SJCRH30 (cell line): ENCODE measurements at places on chromosomes 12 and 14. TPM values are rescaled to one million over a fixed set of nuclear protein-coding genes. Genes with fewer than 3 reads are reported as not detected.
A peak's percentile ranks its signal among the peaks of the same experiment; 100 is the strongest.

GPR68 gene
- 0.18 TPM in 1 of 2 replicates, not detected in the other for total RNA-seq

DNA sequence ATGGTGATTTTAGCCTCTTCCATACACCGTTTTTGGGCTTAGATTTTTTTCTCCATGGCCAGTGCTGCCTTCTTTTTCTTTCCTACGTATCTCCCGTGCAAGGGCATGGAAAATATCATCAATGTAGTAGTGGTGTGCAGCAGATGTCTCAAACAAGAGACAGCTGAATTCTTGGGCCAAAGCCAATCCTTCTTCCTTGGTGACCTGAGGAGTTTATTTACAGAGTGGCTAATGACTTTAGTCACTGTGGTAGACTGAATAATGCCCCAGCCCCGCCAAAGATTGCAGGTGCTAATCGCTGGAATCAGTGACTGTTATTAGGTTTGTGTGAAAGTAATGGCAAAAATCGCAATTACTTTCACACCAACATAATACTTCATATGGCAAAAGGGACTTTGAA is 235.5 kb upstream of the NOS1 start:
- no peaks in the 10 kb centered on the region for H3K27me3 ChIP-seq
- H3K4me3 ChIP-seq, result no peak overlapping the region
- H3K4me1 ChIP-seq, result peaks cover 9% of the 10 kb centered on the region
- H3K36me3 ChIP-seq, result no peaks in the 10 kb centered on the region
- no peak overlapping the region for H3K27ac ChIP-seq
- DNase-seq, result peak; percentile 72

ACOT6 gene
- total RNA-seq, result not detected in 2 replicates

DNA sequence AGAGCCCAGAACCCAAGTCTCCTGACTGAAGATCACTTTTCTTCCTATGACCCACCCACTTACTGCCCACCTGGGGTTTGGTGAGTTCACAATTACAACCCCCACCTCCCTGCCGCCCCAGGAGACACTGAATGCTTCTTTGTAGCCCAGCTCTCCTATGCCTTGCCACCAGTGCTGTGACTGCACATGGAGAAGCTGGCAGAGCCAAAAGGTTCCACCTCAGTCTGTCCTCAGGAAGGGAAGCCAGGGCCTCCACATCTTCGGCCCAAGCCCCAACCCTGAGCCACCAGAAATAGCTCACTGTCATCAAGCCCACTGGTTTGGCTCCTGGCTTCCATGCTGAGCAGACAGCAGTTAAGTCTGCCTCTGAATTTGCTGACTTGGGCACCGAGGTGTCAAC is 25.6 kb downstream of the OTUB2 start:
- no peak for DNase-seq
- no peak overlapping the region for H3K4me3 ChIP-seq
- H3K36me3 ChIP-seq, result peaks cover 82% of the 10 kb centered on the region

DNA sequence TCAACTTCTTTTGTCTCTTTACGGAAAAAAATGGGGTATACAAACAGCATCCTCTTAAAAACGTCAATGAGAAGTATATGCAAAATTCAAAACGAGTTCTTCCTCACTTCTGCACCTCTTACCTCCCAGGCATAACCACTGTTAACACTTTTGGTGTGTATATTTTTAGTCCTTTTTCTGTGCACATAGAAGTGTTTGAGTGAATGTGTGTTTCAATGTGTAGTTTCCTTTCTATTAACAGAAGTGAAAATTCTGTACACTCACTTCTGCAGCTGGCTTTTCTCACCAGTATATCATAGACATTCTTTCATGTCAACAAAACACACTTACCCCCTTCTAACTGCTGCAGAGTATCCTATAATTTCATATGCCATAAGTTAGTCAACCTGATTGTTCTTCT is 5.4 kb downstream of the UBR7 start:
- H3K36me3 ChIP-seq, result peaks cover 32% of the 10 kb centered on the region
- no peaks in the 10 kb centered on the region for H3K27me3 ChIP-seq
- H3K4me1 ChIP-seq, result no peaks in the 10 kb centered on the region
- no peak overlapping the region for H3K4me3 ChIP-seq
- no peak for DNase-seq

DNA sequence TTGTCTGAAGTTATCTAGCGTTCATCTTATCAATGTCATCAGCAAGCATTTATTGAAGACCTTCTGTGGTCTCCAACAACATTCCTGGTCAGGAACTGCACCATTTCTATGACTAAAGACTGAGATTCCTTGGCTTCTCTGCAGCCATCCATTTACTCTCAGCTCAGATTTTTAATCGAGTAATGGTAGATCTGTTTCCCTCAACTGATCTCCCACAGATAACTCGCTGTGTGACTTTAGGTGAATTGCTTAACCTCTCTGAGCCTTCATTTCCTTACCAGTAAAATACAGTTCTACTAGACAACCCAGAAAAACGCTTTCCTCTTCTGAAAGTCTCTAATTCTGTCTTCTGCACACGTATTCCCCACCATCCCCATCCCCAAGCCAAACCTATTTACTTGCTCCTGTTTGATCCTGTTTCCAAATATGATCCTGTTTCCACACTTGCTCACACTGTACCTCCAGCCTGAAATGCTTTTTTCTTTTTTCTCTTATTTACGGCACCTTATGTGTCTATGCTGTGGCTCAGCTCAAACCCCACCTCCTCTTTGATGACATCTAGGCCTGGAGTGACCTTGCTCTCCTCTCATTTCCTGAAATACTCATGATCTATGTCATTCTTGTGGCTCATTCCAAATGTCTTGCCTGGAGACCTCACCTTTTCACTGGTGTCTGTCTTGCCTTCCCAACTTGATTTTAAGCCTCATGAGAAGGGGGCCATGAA is 21.8 kb downstream of the PLXNC1 start:
- H3K4me1 ChIP-seq, result 0 out of 2 replicates have a peak, but pooled peaks cover 5% of the 10 kb centered on the region
- no peak overlapping the region for H3K27ac ChIP-seq
- H3K27me3 ChIP-seq, result no peaks in the 10 kb centered on the region
- no peak for DNase-seq
- no peak overlapping the region for H3K4me3 ChIP-seq

POU6F1 gene
- 1.5 and 2.5 TPM in 2 replicates for total RNA-seq
